Left renal cortex interstitium (tissue), 4 donors: ENCODE measurements at places on chromosomes 6 and 20. TPM values are rescaled to one million over a fixed set of nuclear protein-coding genes. Genes with fewer than 3 reads are reported as not detected.

DNA sequence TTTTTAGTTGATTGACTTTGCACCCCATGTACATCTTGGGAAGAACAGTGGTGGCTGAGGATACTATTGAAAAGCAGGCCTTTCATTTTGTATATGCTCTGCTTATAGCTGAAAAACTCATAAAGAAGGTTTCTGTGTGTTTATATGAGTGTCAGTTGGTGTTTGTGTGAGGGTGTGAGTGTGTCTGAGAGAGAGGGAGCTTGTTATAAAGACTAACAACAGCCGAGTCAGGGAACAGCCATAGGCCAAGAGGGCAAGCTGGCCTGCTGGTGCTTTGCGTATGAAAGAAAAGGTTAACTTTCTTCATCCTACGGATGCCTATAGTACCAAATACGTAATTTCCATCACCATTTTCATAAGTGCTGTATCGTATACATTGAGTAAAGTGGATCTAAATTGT is 88.3 kb downstream of the MTHFD1L start:
- DNase-seq = no peak

GRCh38 chr6:107612762-107613415 is 123.0 kb downstream of the SOBP start:
- no peak for DNase-seq

Gene VSX1
- not detected for polyA plus RNA-seq

- no peak for DNase-seq
Observed at GRCh38 chr6:4790158-4790899, 14.1 kb downstream of the CDYL start.

DNA sequence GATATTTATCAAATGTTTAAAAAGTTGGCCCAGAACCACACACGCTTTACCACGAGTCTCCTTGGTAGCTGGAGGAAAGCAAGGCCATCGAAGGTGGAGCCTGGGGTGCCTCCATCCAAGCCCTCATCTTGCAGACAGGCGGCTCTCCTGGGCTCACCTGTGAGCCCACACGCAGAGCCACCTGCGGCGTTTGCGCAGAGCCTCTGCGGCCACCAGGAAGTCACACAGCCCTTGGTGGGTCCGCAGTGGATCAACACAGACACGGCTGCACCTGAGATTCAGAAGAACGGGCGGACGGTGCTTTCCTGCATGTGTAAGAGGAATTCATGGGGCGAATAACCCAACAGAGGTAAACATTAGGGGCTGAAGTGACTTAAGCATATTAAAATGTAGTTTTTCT is 24.5 kb upstream of the SMOC2 start:
- DNase-seq = no peak

- DNase-seq = no peak
Observed at GRCh38 chr6:90687775-90688380, 101.0 kb upstream of the MAP3K7 start.

- DNase-seq = no peak
Observed at GRCh38 chr20:60034231-60035110, 76.2 kb downstream of the CDH26 start.

DNA sequence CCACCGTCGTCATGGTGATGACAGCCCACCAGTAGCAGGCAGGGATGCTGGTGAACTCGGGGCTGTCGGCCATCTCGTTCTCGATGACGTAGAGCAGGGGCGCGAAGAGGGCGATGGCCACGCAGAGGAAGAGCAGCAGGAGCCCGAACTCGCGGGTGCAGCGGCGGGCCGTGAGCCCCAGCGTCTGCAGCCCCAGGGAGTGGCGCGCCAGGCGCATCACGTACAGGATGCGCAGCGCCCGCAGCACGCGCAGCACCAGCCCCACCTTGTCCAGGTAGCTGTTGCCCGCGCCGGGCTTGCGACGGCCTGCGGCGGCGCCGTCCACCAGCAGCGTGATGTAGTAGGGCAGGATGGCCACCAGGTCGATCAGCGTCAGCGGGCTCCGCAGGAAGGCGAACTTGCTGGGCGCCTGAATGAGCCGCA is 18.6 kb downstream of the KCNG1 start:
- no peak for DNase-seq

DNA sequence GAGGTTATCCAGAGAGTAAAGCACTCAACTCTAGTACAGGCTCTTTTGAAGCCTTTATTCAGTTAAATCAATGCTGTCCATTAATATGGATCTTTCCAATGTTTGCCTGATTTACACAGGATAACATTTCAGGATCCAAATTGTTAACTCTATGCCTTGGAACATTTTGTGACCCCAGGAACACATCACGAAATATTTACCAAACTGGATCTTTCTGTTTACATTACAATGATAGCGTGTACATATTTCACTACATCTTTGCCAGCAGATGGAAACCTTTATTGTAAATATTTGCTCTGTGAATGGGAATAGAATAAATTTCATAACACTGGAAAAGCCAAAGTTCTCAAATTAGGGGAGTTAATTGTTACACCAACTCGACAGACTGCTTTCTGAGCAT is 23.5 kb downstream of the BPIFA2 start:
- no peak for DNase-seq

Gene SLC24A3
- polyA plus RNA-seq = 3.8 TPM

- DNase-seq = no peak
Observed at GRCh38 chr6:169310983-169311382, 57.3 kb upstream of the THBS2 start.

GRCh38 chr6:89299466-89299850 is 15.6 kb downstream of the GABRR2 start:
- DNase-seq = no peak

DNA sequence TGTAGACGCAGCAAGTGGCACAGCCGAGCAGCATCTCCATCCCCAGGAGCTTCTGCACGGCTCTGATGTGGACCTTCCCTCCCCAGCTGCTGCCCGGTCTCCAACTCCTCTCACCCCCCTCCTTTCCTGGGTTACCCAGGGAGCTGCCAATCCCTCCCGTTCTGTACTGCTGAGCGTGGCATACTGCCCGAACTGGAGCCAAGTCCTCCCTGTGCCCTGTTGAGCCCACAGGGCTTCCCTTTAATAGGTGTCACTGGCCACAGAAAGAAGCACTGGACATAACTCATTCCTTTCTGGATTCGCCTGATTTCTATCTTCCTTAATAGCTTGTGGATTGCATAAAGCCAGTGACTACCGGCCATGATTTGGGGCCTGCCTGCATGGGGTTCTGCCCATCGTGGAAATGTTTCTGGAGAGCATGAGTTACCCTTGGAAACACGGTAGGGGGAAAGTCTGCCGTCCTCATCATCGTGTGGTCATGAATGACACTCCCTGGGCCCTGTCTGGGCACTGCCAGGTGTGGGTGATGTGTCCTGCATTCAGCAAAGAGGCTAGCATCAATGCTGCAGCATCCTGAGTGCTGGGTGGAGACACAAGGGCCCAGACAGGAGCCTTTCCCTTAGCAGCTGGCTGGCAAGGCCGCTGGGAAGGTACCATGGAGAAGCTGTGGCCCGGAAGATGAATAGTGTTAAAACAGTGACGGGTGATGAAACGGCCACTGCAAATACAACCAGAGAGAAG is 189.7 kb downstream of the SYNDIG1 start:
- no peak for DNase-seq

DNA sequence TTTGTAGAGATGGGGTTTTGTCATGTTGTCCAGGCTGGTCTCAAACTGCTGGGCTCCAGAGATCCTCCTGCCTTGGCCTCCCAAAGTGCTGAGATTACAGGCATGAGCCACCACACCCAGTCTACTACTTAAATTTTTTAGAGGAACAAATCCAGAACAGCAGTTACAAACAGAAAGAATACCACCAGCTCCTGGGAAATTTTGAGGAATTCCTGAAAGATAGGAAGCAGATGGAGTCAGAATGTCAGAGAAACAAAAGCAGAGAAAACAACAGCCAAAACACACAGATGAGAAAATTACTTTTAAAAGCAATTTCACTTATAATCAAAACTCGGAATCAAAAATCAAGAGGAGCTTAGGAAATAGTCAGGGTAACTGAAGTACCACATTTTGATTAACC is 543.3 kb upstream of the MARCKS start:
- DNase-seq = no peak

Gene BAK1
- 22.4 TPM for polyA plus RNA-seq

Gene IP6K3
- polyA plus RNA-seq = 0.96 TPM

GRCh38 chr6:136262940-136263339 is 12.8 kb upstream of the MTFR2 start:
- no peak for DNase-seq

Gene PRR18
- 0.14 TPM for polyA plus RNA-seq

DNA sequence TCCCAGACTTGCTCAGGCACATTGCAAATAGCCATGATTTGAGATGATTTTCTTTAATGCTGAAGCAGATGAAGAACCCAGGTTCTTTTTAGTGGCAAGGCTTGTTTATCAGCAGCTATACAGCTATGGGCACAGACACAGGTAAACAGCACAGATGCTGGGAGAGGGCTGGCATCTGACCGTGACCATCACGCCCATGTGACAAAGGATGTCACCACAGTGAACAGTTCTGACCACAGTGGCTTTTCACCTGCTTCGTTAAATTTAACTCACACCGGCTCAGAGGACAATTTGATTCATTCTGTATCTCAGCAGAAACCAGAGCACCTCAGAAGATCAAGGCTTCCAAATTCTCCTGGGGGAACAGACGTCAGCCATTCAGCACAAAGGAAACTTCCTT is 142.6 kb downstream of the CDH26 start:
- DNase-seq = no peak

GRCh38 chr20:17229256-17229655 is 2.4 kb downstream of the PCSK2 start:
- no peak for DNase-seq

GRCh38 chr6:56005426-56005825 is 130.0 kb upstream of the BMP5 start:
- no peak for DNase-seq

GRCh38 chr6:106692112-106692818 is 62.9 kb downstream of the QRSL1 start:
- DNase-seq = no peak

DNA sequence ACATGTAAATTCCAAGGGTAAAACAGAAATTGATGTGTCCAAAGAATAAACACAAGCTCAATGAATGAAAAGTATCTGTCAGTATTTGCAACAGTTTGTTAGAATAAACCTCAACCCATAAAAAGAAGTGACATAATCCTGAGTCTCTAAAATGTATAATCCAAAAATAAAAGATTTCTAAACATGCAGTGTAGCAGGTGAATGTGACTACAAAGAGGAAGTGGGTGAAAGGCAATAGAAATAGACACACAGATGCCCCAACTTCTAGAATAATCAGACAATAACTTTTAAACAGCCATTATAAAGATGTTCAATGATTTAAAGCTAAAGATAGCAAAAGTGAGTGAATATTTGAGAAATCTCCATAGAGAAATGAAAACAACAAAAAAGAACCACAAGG is 1009.2 kb upstream of the GJE1 start:
- no peak for DNase-seq

Gene SLC17A2
- 0.38 TPM for polyA plus RNA-seq

DNA sequence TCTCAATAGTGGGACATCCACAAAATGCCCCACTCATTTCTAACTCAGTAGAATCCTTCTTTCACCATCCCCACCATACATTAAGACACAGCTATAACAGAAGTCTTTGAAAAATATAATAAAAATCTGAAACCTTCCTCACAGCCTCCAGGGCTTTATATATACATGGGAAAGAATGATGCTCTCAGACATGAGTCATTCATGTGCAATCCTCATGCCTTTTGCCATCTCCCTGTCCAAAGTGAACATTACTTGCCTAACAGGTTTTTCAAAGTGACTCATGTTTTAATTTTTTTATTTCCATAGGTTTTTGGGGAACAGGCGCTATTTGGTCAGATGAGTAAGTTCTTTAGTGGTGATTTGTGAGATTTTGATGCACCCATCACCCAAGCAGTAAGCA is 162.7 kb downstream of the RALGAPA2 start:
- no peak for DNase-seq

- no peak for DNase-seq
Observed at GRCh38 chr6:158771399-158772152, 47.6 kb downstream of the EZR start.

Gene ZC2HC1B
- not detected for polyA plus RNA-seq

GRCh38 chr6:16392010-16392409 is 153.6 kb downstream of the GMPR start:
- DNase-seq = no peak

Gene TRMT6
- 16.2 TPM for polyA plus RNA-seq

DNA sequence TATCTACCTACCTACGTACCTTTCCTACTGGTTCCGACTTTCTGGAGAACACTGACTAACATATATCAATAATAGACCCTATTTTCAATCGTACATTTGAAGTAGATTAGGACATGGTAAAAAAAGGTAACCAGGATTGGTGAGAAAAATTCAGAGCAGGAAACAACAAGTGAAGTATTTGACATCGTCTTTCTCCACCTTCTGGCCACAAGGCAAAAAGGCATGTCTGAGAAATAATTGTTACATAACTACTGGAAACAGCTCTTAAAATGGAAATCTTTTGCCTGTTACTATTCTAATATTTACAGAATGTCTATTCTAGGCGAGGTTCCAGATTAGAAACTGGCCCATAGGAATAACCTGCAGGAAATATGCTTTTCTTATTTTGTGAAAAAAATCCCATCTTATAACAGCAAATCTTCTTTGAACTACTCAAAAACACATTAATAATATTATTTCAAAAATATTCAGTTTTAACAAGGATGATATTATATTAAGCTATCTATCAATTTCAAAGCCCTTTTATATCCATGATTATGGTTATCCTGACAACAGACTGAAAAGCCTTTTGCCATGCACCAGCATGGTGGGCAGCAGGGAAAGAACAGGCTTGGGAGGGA is 80.8 kb downstream of the RCAN2 start:
- no peak for DNase-seq

Gene CCN6
- 3.9 TPM for polyA plus RNA-seq

GRCh38 chr6:121879149-121879548 is 443.7 kb downstream of the GJA1 start:
- DNase-seq = no peak

DNA sequence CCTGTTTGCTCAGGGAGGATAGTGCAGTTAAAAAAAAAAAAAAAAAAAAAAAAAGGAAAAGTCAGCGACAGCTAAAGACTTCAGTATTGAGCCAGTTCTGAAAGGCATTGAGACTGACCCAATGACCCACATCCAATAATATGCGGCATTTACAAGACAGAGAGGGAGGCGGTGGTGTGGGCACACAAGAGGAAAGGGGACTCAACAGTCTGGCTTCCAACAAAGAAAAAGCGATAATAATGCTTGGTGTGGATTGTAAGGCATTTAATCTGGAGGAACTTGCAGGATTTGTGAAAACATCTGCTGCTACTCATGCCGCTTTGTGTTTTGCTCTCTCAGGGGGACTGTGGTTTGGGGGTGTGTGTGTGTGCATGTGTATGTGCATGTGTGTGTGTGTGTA is 784.3 kb upstream of the CHD6 start:
- DNase-seq = no peak

DNA sequence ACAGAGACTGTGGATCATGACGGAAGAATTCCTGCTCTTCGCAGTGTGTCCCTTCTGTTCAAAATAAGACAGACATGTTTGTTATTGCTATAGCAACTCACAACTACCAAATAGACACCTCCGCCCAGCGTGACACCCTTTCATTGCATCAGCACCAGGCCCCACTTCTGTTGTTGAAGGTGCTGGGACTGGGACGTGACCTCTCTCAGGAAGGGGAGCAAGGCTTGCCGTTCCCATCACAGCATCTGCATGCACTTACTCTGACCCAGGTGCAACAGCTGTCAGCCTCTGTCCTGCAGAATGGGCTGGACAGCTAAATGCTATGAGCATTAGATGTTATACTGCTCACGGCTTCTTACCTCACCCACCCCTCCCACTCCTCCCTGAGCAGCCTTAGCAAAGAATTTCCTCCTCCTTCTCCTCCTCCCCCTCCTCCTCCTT is 94.1 kb downstream of the DACT2 start:
- no peak for DNase-seq
